ENCODE measurements at places on chromosomes 13 and 19. TPM values are rescaled to one million over a fixed set of nuclear protein-coding genes. Genes with fewer than 3 reads are reported as not detected.

NALCN gene
- total RNA-seq, result 16.3 TPM

SOX1 gene
- not detected for total RNA-seq

C19orf18 gene
- not detected for total RNA-seq

YJEFN3 gene
- 0.26 TPM for total RNA-seq

ZNF222 gene
- 4.2 TPM for total RNA-seq

NFIC gene
- total RNA-seq, result 101 TPM

KLK2 gene
- total RNA-seq, result not detected

CPB2 gene
- total RNA-seq, result not detected

KIR2DL1 gene
- total RNA-seq, result not detected

CD37 gene
- total RNA-seq, result not detected

ZNF101 gene
- total RNA-seq, result 5.4 TPM

FRY gene
- 28.3 TPM for total RNA-seq

MEF2B gene
- not detected for total RNA-seq

CD79A gene
- 0.07 TPM for total RNA-seq

ZNF880 gene
- 34.0 TPM for total RNA-seq

ADAMTSL5 gene
- 4.6 TPM for total RNA-seq

CPAMD8 gene
- total RNA-seq, result 1.6 TPM

SMAD9 gene
- total RNA-seq, result 8.3 TPM

IGFL4 gene
- 0.13 TPM for total RNA-seq

TJP3 gene
- not detected for total RNA-seq

GPC5 gene
- total RNA-seq, result 0.13 TPM

ZNF44 gene
- total RNA-seq, result 8.0 TPM

TUBA3C gene
- total RNA-seq, result not detected

CEACAM7 gene
- not detected for total RNA-seq

TMEM150B gene
- total RNA-seq, result not detected

CXCL17 gene
- total RNA-seq, result not detected

DCLK1 gene
- total RNA-seq, result 1.7 TPM

HOMER3 gene
- 113 TPM for total RNA-seq

CGB3 gene
- not detected for total RNA-seq

ZNF418 gene
- 6.2 TPM for total RNA-seq

KASH5 gene
- not detected for total RNA-seq

PGLYRP1 gene
- total RNA-seq, result not detected

MCEMP1 gene
- total RNA-seq, result not detected

NCAN gene
- total RNA-seq, result not detected

KIR3DL1 gene
- not detected for total RNA-seq

GPX4 gene
- total RNA-seq, result 174 TPM

ELSPBP1 gene
- not detected for total RNA-seq

UQCR11 gene
- total RNA-seq, result 51.2 TPM

CABP5 gene
- total RNA-seq, result not detected

OR10H1 gene
- not detected for total RNA-seq

IRF3 gene
- total RNA-seq, result 64.3 TPM

VSTM2B gene
- not detected for total RNA-seq

CBLC gene
- 0.07 TPM for total RNA-seq

TPTE2 gene
- total RNA-seq, result not detected

MAST1 gene
- total RNA-seq, result 0.36 TPM

RPL36 gene
- total RNA-seq, result 374 TPM

FOXA3 gene
- not detected for total RNA-seq

KIR2DL3 gene
- total RNA-seq, result not detected

TMEM38A gene
- total RNA-seq, result 5.1 TPM
